GM12865 (cell line): ENCODE measurements at places on chromosomes 3 and 15.

- no peak for DNase-seq
These were observed 21.8 kb downstream of the MYH15 start for GRCh38 chr3:108488631-108489030.

DNA sequence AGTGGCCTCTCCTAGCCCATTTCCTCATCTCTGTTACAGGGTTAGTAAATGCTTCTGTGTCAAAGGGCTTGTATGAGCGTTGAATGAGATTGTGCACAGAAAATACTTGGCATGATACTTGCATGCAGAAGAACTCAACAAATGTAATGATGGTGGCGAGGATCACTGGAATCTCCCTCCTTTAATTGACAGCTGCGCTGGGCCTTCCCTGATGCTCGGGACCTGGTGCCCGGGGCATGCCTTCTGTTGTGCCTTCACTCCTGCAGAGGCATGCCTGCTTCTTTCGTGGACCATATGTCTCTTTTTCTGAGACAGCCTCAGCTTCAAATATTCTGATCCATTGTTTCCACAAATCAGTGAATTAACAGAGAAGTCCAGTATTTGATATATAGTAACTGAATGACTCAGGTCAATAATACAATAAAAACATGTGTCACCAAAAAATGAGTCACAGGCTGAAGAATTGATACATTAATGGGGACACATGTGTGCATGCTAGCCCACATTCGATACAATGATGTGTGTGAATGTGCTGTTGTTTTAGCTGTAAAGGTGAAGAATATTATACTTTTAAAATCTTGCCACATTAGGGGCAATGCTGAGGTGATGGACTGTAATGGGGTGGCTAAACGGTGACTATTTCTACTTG, 243.3 kb upstream of the TBL1XR1 start:
- DNase-seq: no peak

DNA sequence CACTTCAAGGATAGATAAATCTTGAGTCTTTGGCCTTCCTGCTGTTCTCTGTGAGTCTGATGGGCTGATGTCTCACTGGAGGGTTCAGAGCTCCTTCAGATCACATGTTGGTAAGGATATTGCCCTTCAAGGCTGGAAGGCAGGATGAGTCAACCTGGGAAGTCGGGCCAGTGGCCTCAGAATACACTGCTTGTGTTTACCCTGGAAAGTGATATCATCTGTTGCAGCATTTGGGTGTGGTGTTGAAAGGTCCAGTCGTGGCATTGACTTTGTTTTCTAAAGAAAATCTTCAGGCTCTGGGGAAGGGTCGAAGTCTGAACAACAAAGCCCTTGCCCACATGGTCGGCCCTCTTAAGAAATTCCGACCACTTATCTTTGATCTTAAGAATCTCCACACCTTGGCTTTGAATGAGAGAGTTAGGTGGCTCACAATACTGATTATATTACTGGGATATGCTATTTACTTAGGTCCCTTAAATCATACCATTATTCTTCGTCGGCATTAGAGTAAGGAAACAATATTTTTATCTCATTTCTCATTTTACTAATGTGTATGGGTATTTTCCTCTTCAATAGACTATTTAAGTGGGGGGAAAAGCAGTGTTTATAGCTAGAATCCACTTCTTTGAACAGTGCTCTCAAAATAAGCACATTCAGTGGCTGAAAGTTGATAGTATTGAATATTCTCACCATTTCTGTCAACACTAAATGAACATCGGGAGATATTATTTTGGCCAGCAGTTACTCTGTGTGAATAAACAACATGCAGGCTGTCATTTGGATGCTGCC, 303.9 kb upstream of the RASGRP1 start:
- DNase-seq: no peak

- no peak for DNase-seq
These were observed 71.3 kb downstream of the MESD start for GRCh38 chr15:80918196-80918783.

DNA sequence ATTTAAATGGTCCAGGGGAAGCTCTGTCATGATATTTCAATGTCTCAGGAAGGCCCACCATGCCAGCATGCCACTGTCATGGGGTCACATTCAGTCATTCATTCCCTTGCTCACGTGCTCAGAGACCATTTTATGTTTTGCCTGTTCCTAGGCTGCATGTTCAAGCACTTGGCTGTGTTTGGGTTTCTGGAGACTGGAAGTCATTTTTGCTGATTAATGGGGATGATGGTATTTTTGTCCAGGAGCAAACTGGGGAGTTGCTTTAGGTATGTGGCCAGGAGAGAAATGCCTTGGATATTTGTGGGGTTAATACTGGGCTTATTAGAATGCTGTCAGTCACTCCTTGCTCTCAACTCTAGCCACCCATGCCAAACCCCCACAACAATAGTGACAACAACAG, 303.5 kb downstream of the PTPRG start:
- no peak for DNase-seq

GRCh38 chr15:55846116-55846707, 103.3 kb upstream of the PRTG start:
- peak; percentile 86 for DNase-seq

- no peak for DNase-seq
These were observed 427.5 kb upstream of the ALCAM start for GRCh38 chr3:104939196-104939595.

DNA sequence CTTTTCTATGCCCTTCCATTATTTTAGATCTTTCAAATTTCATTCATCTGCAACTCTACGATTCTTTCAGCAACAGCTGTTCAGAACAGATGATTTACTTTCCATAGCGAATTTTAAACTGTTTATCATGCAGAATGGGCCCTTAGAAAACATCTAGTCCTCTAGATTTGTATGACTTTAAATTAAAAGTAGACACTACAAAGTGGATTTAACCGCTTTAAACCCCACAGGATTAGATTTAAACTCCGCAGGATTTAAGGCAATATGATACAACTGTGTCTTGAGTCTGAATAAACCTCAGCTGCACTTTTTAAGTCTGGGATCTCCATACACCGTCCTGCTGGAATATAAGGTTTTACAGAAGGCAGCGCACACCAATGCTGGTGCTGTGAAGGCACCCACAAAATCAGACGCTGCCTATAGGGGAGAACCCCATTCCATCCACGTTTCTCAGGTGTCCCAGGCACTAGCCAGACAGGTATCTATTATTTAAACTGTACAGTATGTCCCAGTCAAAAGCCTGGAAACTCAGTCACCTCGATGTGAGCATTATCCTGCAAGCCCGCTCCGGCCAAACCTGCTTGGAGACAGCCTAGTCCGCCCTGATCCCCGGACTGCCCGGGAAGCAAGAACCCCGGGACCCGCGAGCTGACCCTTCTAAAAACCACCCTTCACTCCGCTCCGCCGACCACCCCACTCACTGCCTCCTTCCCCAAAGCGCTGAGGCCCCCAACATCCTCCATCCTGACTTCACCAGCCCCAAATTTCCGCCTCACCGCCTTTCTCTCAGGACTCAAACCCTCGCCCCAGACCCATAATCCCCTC, 768 bp downstream of the ANO10 start:
- peak; percentile 16 for DNase-seq

DNA sequence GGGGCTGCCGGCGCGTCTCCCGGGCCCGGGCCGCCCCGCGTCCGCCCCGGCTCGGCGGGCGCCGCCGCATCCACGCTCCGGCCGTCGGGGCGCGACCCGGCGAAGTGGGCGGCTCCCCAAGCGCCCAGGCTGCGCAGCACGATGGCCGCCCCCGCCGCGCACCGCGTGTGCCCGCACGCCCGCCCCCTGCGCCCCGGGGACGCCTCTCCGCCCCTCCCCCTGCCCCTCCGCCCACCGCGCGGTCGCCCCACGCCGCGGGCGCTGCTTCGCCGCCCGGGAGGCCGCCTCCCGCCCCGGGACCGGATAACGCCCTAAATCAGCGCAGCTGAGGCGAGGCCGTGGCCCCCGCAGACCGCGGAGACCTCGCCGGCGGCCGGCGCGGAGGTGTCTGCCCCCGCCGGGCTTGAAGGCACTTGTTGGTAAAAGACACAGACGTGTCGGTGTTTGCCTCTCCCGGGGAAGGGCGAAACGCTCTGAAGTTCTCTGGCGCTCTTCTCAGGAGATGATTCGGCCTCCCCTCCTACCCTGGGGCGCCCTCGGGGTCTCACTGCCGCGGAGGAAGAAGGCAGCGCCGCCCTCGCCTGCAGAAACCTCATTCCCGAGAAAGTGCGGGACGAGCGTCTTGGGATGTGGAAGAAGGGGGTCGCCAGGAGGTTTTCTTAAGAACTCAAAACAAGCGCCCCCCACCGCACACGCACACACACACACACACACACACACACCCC, at the start of gene BNC1:
TSS of gene BNC1 (minus strand) at position 106 of the 725 bp plus-strand sequence. CDS start at position 70, 36 bp downstream.
- DNase-seq: no peak

GRCh38 chr15:75043509-75044257, 20.3 kb downstream of the PPCDC start:
- peak; percentile 97 for DNase-seq

DNA sequence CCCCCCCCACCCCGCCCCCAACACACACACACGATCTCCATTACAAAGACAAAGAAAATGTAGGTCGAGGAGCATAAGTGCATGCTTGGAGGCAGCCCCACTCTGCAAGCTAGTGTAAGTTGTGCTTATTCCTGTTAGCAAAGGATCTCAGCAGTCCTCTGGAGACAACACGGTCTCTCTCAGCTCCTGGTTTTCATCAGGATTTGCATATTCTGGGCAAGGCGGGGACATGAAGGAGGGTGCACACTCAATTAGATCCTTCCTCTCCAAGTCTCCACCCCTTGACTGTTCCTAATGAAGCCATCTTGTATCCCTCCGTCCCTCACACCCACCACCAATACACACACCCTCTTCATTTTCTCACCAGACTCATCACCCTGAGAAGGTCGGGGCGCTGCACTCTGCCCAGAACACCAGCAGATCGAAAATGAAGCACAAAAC, 63.8 kb downstream of the MRPL46 start:
- DNase-seq: no peak

DNA sequence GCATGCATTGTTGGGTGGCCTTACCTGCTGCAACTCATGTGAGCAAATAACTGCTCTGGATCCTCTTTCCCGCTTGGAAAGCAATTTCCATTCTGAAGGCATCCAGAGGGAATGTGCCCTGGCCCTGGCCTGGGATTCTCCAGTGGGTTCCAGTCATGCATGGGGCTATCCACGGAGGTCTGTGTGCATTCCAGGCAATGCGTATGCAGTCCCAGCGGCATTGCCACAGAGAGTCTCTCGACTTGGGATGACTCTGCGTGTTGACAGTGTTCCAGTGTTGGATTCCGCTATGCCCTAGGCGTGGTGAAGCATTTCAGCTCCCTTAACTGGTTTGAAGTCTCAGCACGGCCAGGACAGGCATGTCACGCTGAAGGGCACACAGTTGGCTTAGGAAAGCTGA, 113.9 kb downstream of the SNRPN start:
- DNase-seq: no peak

- no peak for DNase-seq
These were observed 389 bp downstream of the APEH start for GRCh38 chr3:49674497-49674983.

DNA sequence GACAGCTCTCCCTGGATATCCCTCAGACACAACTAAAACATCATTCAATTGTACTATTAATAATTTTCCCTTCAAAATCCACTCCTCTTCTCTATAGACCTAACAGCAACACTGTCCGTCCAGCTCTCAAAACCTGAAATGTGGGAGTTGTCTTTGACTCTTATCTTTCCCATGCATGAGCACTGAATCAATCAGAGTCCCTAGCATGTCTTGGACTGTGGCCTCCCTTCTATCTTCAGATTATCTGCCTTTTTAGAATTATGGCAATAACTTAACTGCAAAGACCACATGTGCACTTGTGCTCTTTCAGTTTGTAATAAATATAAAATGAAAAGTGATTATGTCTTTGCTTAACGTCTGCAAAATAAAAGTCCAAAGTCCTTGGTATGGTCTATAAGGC, 107.0 kb downstream of the UBE3A start:
- DNase-seq: no peak

GRCh38 chr15:65833501-65834205, 35.6 kb upstream of the RAB11A start:
- DNase-seq: peak; percentile 67

- DNase-seq: peak; percentile 87
These were observed 154.0 kb downstream of the ADAMTS9 start for GRCh38 chr3:64533617-64534317.

DNA sequence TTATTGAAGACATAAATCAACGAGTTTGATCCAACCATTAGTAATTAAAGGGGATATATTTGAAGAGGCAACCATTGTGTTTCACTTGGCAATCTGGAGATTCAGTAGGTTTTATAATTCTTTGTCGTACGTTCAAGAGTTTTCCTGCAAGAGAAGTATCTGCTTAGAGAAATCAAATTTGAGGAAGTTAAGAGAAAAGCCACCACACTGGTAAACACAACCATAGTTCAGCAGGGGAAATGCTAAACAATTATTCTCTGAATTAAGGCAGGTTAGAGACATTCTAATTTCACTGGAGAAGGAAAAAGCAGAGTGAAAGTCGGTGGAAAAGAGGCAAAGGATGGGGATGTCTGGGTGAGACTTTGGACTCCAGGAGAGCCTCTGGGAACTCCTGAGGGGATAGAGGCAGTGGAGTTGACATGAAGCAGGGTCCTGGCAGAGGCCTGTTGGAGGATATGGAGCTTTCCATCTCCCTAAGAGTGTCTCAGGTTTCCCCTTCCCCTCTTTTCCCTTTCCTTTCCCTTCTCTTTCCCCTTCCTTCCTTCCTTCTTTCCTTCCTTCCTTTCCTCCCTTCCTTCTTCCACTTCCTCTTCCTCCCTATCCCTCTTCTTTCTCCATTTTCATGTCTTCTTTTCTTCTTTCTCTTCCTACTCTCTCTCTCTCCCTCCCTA, 26.5 kb downstream of the SPINK8 start:
- no peak for DNase-seq
